ENCODE measurements at places on chromosomes 1 and 21. TPM values are rescaled to one million over a fixed set of nuclear protein-coding genes. Genes with fewer than 3 reads are reported as not detected.
A peak's percentile ranks its signal among the peaks of the same experiment; 100 is the strongest.

TXLNA gene
- 68.0 TPM for total RNA-seq

TMEM51 gene
- 13.4 TPM for total RNA-seq

GRCh38 chr1:230487773-230488428 lies 61.8 kb upstream of the PGBD5 start:
- DNase-seq: no peak

DNA sequence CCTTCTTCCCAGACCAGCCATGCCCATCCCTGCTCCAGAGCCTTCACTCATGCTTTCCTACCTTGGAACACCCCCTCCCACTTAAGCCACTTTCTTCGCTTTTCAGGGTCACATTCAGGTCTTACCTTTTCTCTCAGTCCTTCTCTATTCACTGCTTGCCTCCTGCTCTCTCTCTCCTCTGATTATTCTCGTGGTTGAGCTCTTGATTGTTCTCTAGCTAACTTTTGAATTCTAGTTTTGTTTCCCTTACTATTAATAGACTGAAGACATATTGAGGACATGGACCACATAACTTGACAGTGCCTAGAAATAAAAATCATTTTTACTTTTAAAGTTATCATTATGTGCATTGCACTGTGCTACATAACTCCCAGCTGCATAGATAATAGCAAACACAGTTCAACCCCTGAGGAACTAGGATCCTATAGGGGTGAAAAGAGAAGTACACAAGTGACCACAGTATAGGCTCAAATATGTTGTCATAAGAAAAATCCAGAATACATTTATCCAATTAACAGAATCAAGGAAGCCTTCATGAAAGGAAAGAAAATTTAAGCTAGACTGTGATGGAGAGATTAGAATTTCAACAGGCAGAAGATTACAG lies 21.5 kb downstream of the INSL5 start:
- DNase-seq: no peak

CATSPERE gene
- total RNA-seq: 0.39 TPM

- no peak for DNase-seq
Measured at GRCh38 chr1:38565020-38565491, 294.5 kb downstream of the RRAGC start.

DNA sequence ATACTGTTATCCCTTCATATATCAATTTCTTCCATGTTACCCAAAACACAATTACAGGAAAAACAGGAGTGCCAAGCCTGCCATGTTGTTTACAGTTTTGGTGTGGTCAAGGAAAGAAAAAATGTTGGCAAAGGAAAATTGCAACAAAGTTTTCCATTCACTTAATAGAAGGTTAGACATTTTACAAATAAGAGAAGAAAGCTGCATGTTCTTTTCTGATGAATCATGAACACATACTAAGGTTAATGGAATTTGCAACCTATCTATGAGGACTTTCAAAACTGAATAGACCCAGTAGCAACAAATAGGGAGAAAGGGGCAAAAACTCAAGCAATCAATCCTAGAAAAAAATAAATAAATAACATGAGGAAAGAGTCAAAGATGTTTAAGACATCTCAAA lies 556.7 kb downstream of the DPYD start:
- no peak for DNase-seq

DNA sequence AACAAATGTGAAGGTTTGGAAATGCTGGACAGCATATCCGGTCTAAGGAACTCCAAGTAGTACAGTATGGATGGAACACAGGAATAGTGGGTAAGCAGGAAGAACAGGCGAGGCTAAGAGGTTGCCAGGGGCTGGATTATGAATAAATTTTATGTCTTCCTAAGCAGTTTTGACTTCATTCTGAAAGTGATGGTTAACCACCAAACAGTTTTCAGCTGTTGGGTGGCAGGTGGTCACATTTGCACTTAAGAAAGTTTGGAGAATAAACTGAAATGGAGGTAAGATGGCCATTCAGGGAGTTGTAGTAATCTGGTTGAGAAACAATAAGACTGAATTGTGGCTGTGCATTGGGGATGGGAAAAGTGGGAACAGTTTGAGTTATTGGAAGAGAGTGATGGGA lies 83.8 kb downstream of the PRKAA2 start:
- DNase-seq: no peak

DNA sequence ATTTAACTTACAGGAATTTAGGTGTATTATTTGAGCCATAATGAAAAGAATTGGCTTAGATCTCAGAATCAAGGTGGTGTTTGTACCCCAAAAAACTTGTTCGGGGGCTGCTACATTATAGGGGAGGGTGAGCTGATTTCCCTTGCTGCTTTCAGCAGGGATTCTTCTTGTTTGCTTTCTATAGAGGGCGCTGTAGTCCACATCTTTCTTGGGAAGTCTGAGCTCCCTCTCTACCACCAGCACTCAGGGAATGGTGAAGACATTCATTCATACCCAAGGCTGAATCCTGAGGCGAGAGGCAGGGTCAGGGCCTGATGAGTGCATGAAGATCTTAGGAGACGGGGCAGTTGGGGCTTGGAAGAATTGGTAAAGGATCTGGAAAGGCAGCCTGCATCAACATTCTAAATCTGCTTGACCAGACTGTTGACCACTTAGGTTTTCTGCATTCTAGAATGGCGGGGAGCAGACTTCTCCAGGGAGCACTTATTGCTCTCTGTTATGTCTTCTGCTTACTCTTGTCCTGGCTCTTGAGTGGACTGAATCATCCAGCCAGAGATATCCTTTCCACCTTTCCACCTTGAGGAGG lies 18.9 kb downstream of the SPATA46 start:
- peak; percentile 38 for DNase-seq

DNA sequence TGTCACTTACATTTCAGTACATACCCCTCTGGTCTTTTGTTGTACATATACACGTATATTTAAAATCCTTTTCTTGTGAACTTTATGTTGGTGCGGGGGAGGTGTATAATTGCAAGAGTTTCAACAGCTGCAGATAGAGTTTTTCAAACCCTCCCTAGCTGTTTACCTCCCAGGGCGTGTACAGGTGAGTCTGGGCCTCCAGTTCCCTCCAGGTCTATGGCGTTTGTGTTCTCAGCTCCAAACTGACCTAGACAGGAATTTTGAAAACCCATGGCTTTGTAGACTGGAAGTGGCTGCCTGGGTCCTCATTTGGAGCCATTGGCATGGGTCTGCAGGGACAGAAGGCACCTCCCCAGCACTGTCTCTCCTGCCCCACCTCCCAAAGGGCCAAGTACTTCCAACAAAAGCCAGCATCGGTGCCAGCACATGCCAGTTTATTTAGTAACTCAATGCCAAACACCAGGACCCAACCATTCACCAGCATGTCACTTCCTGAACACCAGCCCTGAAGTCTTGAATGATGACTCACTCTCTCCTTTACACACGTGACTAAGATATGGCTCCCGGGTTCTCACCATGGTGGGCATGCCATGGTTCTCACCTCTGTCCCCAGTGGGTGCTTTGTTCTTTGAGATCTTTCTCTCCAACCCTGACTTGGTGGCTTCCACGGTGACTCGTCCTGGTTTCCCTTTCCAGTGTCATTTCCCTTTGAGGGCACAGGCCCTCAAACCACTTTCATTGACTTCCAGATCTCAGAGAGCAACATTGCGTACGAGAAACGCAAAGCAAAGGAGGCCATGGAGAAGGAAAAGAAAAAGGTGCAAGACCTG lies 57.3 kb upstream of the EFHD2 start:
- peak; percentile 87 for DNase-seq

GRCh38 chr1:162846256-162847212 lies 14.4 kb downstream of the CCDC190 start:
- DNase-seq: no peak

- DNase-seq: peak; percentile 87
Measured at GRCh38 chr1:172746091-172746949, 87.4 kb downstream of the FASLG start.

GRCh38 chr21:20311234-20311787 lies 686.9 kb upstream of the NCAM2 start:
- DNase-seq: no peak

ACTA1 gene
- total RNA-seq: under 0.01 TPM

IFI44L gene
- total RNA-seq: 0.26 TPM

DNA sequence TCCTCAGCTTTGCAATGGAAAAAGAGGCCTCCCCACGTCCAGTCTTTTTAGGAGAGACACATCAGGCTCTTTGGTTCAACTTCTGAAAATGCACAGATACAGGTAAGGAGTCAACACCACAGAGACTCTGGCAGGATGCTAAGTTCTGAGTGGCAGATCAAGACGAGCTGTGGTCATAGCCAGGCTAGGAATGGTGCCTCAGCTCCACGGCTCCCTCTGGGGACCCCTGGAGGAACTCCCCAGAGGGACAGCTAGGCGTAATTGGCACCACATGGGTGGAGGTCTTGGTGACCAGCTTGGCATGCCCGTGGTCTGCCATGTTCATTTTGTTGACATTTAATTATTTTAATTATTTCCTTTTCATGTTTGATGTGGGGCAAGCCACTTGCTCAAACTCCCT lies 206.1 kb downstream of the KAZN start:
- DNase-seq: no peak

COQ8A gene
- 20.7 TPM for total RNA-seq

CALML6 gene
- 0.13 TPM for total RNA-seq

Data from dermis microvascular lymphatic vessel endothelial cell (primary cell).